Left kidney (tissue), 8 donors: ENCODE measurements at places on chromosomes 4 and X. TPM values are rescaled to one million over a fixed set of nuclear protein-coding genes. Genes with fewer than 3 reads are reported as not detected.

DNA sequence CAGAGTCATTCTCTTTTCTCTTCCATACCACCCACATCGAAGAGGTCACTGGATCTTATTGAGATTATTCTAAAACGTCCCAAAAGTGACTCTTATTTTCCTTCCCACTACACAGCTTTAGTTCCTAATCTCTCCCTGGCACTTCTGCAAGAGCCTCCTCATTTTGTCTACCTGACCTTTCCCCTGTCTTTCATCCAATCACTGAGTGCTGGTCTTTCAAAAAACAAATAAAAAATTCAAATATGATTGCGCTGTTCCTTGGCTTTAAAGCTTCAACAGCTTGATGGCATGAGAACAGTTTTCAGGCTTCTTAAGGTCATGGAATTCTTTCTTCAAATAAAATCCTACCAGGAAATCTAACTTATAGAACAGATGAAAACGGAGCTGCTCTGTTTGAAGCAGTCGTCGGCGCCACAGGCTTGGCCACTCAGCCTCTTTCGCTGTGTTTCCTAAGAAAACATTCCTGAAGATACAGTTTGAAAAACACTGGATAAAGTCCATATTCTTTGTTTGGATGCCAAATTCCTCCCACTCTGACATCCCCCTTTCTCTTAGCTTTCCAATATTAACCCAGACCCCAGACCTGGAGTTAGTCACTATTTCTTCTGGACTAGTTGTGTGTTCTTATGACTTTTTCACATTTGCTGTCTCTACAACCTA is 12.5 kb downstream of the SYTL5 start:
- DNase-seq, result peak; percentile 24

GRCh38 chrX:130825525-130825924 is 77.5 kb downstream of the ENOX2 start:
- no peak for DNase-seq

DNA sequence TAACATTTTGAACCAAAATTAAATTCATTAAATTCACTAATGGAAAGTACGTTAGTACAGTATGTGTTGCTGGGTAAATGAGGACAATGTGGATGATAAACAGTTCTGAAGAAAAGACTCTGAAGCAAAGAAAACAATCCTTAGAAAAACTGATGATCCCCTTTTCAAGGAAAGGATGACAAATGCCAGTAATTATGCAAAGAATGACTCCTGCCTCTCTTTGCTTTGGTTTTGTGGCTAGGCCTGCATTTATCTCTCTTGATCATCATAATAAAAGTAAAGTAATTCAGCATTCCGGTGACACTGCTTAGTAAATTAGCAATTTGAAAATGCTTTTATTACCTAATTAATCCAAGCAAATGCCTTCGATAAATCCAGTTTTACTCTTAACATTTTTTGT is 652.2 kb upstream of the DIPK2B start:
- DNase-seq, result no peak

GRCh38 chr4:155906554-155907247 is 3.2 kb downstream of the TDO2 start:
- DNase-seq, result peak; percentile 55

- no peak for DNase-seq
Observed at GRCh38 chrX:123303429-123303828, 119.4 kb downstream of the GRIA3 start.

DNA sequence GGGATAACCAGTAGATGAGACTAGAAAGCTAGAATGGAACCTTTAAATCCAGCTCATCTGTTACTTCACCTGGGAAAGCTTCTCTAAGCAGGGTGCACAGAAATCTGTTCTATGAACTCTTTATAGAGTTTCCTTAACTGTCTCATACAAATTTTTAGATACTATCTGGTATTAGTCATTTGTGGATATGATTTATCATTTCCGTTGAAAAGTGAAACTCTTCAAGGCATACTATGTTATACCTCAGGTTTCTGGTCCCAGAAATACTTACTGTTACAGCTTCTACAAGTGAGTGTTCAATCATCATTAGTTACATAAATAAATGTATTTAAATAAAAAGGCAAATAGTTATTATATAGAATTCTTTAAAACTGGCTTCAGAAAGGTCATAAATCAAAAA is 298.3 kb upstream of the AGA start:
- DNase-seq, result no peak

- no peak for DNase-seq
Observed at GRCh38 chr4:109708435-109708834, 5.2 kb upstream of the CASP6 start.

- DNase-seq, result no peak
Observed at GRCh38 chr4:93317561-93317960, 511.0 kb upstream of the ATOH1 start.

GRCh38 chr4:32569861-32570260 is 1849.7 kb downstream of the PCDH7 start:
- no peak for DNase-seq

- no peak for DNase-seq
Observed at GRCh38 chrX:154470914-154471568, 8.0 kb downstream of the LAGE3 start.

- no peak for DNase-seq
Observed at GRCh38 chrX:12955882-12956703, 18.8 kb upstream of the TMSB4X start.

DNA sequence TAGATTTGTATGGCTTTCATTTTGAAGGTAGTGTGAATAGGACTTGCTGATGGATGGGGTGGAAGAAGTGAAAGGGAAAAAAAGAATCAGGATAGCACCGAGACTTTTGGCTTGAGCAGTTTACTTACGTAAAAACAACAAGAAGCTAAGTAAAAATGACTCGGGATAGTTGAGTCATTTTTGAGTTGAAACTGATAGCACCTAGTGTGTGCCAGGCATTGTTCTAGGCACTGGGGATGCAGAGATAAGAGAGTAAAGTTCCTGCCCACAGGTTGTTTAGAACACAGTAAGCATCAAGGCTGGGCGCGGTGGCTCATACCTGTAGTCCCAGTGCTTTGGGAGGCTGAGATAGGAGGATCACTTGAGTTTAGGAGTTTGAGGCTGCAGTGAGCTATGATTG is 34.7 kb downstream of the ADD1 start:
- DNase-seq, result no peak

DNA sequence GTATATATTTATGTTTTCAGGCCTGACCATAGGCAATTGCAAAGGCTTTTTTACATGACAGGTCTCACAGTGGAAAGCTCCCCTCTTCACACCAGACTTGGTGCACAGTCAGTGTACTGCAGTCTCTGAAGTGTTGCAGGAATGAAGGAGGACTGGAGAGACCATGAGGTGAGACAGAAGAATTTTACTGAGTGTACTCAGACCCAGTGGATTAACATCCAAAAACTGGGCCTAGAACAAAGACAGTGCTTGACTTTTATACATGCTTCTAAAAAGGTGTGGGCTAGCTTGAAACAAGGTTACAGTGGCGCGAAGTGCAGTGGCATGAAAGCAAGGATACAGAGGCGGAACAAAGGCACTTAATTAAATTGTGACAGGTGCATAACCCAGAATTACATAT is 822.9 kb downstream of the RAPGEF2 start:
- DNase-seq, result no peak

DNA sequence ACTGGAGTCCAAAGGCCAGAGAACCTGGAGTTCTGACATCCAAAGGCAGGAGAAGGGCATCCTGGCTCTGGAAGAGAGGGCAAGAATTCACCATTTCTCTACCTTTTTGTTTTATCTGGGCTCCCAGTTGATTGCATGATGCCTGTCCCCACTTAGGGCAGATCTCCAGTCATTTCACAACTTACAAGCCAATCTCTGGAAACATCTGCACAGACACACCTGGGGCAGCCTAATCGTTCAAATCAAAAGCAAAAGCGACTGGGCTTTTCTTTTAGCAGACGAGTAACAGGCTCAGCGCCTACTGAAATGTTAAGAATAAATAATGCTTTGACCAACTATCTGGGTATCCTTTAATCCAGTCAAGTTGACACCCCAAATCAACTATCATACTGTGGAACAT is 136.0 kb upstream of the NPY2R start:
- no peak for DNase-seq

- DNase-seq, result no peak
Observed at GRCh38 chr4:3348621-3349020, 55.8 kb downstream of the RGS12 start.

DNA sequence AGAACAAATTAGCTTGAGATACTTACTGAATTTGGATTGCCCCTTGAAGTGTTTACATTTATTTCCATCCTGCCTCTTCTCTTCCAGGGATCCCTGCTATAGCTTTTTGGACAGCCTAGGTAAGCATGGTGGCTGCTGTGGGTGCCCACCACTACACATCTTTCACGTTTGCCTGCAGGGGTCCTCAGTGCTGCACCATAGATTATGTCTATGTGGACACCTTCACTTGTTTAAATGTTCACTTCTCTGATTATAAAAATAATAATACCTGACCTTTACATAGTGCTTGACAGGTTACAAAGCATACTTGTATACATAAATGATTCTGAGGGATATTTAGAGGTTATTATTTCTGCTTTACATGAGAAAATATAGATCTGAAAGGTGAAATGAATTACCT is 67.9 kb upstream of the SLC4A4 start:
- peak; percentile 17 for DNase-seq

GRCh38 chr4:113824396-113824795 is 62.9 kb upstream of the CAMK2D start:
- no peak for DNase-seq

GRCh38 chr4:2172627-2173231 is 69.2 kb downstream of the HAUS3 start:
- DNase-seq, result no peak

DNA sequence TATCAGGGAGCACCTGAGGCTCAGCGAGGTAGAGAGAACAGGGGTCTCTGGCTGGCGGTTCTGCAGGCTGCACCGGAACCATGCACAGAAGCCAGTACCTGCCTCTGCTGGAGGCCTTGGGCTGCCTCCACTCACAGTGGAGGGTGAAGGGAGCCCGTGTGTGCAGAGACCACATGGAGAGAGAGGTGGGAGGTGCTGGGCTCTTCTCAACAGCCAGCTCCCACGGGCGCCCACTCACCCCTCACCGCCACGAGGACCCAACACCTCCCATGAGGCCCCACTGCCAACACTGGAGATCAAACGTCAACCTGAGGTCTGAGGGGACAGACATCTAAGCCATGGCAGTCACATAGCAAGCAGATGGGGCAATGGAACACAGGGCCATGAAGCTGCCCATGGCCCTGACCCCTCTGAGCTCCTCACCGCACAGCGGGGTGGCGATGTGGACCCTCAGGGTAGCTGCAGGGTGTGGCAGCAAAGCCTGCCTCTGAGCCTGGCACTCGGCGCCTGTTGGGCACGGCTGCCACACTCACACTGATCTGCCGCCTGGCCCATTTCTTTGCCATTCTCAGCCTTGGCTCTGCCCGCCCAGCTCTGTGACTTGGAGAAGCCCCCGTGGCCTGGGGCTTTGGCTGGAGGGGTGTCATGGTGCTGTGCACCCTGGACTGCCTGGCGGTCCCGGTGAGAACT is 44.8 kb downstream of the ADRA2C start:
- DNase-seq, result no peak

GRCh38 chr4:126705266-126705665 is 927.5 kb upstream of the INTU start:
- no peak for DNase-seq

- DNase-seq, result no peak
Observed at GRCh38 chr4:87704001-87704400, 53.9 kb downstream of the DMP1 start.

- no peak for DNase-seq
Observed at GRCh38 chr4:162010362-162010761, 153.4 kb downstream of the FSTL5 start.

DNA sequence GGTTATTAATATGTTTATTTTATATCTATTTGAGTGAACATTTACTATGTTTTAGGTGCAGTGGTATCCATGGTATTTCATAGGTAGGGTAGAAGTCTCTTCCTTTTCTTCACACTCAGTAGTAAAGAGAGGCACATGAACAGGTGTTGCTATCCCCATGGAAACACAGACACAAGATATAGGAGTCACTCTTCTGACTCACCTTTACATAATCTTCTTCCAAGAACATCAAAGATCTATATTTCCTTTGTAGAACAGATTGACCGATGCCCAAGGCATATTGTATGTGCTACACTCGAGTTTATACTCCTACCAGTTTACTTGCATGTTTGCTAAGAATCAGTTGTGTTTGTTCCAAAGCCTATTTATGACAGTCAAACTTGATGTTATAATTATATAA is 1997.4 kb downstream of the C4orf33 start:
- no peak for DNase-seq

DNA sequence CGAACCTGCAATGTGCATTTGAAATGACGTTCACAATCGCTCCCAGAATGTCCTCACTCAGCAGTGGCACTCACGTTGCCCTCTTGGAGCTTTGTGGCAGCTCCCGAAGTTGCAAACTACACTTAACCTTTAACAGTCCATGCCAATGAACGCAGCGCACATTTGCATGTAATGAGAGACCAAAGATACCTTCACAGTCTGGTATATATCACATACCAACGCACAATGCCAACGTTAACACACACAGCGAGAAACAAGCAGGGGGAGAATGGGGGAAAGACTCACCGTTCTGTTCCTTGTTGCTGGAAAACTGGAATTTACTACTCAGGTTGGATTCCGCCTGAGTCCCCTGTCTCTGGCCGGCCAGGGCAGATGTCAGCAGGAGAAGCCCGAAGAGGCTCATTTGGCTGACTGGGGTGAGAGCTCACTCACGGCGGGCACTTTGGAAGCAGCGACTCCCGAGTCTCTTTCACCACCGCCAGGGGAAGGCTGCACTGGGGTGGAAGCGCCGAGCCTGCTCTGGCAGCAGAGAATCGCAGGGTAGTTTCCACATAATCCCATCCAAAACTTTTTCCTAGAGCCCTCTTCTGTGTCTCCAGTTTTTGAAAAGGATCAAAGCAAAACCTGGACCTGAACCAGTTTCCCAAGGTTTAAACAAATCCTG is 966 bp downstream of the PDGFC start:
- no peak for DNase-seq

- DNase-seq, result peak; percentile 54
Observed at GRCh38 chr4:22739968-22740367, 47.2 kb downstream of the GBA3 start.

DNA sequence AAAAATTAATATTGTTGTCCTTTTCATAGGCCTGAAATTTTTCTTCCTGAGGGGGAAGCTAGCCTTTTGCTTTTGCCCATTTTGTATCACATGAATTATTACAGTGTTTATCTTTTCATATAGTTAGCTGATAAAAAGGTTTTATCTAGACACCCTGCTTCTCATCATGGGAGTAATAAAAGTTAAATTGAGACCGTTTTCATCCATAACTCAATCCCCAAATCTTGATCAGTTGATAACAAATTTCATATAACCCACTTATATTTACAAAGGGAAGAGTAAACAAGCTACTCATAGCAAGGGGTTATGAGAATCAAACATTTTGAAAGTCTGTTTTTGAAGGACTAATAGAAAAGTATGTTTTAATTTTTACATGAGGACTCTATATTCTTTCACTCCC is 23.5 kb upstream of the DCX start:
- no peak for DNase-seq

ENPEP gene
- polyA plus RNA-seq, result 222 TPM

TGIF2LX gene
- not detected for polyA plus RNA-seq

CDK16 gene
- 113 TPM for polyA plus RNA-seq

OCRL gene
- 35.8 TPM for polyA plus RNA-seq

ARMCX2 gene
- polyA plus RNA-seq, result 87.7 TPM

CSAG3 gene
- polyA plus RNA-seq, result not detected

MED28 gene
- polyA plus RNA-seq, result 74.2 TPM

CSN1S1 gene
- polyA plus RNA-seq, result not detected

CORIN gene
- polyA plus RNA-seq, result 6.2 TPM

APOO gene
- 40.7 TPM for polyA plus RNA-seq

HTRA3 gene
- 7.2 TPM for polyA plus RNA-seq
